NCI-H460 (cell line): ENCODE measurements at places on chromosomes 13 and 19. TPM values are rescaled to one million over a fixed set of nuclear protein-coding genes. Genes with fewer than 3 reads are reported as not detected.
A peak's percentile ranks its signal among the peaks of the same experiment; 100 is the strongest.

DNA sequence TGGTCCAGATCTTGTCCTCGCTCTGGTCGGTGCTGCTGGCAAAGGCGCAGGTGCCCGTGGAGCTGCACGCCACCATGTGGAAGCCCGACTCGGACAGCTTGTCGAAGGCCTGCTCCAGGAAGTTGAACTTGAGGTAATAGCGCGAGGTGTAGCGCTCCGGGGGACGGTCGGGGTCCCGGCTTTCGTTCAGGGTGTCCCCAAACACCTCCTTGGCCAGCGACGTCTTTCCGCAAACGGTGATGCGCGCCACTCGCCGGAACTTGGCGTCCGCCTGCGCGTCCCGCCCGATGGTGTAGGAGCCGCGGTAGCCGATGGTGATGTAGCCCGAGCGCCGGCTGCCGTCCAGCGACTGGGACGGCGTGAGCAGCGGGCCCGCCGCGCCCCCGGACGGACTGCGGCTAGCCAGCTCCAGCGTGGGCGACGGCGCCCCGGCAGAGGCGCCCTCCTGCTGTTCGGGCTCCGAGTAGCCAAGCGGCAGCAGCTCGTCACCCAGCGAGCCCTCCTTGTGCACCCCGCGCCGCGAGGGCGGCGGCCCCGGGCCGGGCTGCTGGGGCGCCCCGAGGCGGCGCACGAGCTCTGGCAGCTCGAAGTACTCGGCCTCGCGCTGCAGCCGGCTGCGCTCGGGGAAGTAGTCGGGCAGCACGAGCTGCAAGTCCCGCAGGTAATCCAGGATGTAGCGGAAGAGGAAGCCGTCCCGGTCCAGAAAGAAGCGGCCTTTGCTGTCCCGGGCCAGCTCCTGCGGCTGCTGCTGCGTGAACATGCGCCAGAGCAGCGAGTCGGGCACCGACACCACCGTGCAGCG lies 801 bp downstream of the KCTD12 start:
- DNase-seq, result peak; percentile 31

Gene ZNF83
- total RNA-seq, result 30.9 and 34.6 TPM in 2 replicates

Gene NBEA
- 4.2 and 5.0 TPM in 2 replicates for total RNA-seq

- no peak for DNase-seq
Measured at GRCh38 chr13:50740052-50740741, 103.3 kb downstream of the DLEU7 start.

DNA sequence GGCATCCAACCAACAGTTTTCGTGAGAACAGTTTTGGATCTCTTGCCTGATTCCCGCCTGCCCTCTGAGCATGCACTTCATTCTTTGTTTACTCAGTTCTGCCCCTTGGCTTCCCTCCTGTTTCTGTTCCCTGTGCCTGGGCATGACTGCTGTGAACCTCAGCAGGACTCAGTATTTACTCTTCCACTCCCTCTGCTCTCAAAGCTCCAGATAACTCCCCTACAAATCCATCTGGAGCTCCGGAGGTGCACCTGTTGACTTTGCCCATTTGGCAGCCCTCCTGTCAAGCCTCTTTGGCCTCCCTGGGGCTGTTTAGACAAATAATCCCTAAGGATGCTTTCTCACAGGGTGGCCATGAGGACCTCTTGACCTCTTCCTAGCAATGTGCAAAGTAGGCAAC lies 34.2 kb upstream of the ARGLU1 start:
- no peak for DNase-seq

GRCh38 chr13:52405767-52406494 lies at the start of gene THSD1:
TSS of gene THSD1 (minus strand) at chr13:52406172. CDS start at chr13:52402600, 3,572 bp downstream.
- DNase-seq, result no peak

Gene CADM4
- total RNA-seq, result 3.1 and 5.9 TPM in 2 replicates

Gene WDR88
- 0.20 TPM in 1 of 2 replicates, not detected in the other for total RNA-seq

DNA sequence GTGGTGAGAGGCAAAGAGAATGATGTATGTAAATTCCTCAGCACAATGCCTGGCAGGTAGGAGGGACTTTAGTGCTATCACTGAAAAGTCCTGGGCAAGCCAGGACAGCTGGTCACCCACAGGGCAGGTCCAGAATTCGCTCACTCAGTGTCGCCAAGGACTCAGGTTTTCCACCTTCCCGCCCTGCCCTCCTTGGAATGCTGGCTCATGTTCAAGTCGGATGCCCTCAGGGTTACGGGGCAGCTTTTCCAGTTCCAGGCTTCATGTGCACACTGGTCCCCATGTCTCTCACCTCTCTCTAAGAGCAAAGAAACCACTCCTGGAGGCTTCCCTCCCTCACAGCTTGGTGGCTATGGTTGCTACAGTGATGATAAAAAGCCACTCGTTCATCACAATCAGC lies 24.8 kb upstream of the NAXD start:
- DNase-seq, result no peak

DNA sequence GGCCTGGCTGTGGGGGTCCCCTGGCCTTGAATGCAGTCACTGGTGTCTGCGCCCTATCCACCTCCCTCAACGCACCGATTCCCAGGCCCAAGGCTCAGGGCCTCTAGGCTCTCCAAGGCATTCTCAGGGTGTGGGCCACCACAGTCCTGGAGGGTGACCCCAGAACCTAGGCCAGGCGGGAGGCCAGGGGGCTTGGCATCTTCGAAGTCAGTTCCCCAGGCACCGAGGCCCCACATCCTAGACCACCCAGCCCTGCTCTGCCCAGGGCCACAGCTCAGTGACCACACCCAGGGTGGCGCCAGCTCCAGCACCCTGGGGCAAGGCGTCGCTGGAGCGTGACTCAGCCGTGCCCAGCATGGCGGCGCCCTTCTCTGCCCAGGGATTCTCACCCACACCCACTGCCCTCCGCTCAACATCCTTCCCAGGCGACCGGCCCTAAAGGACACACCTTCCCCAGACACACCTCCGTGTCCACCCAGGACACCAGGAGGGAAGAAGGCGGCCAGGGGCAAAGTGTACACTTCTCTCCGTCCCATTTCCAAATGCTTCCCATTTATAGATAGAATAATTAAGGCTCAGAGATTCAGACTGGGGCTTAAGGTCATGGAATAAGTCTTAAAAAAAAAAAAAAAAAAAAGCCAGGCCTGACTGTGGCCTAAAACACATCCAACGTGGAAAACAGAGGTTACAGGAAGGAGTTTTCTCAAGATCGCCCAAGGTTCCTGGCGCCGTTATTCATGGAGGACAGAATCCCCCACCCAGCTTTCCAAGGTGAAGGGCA lies 36.4 kb upstream of the NANOS3 start:
- DNase-seq, result peak; percentile 77

- no peak for DNase-seq
Measured at GRCh38 chr19:39070888-39071287, 13.3 kb upstream of the ACP7 start.

DNA sequence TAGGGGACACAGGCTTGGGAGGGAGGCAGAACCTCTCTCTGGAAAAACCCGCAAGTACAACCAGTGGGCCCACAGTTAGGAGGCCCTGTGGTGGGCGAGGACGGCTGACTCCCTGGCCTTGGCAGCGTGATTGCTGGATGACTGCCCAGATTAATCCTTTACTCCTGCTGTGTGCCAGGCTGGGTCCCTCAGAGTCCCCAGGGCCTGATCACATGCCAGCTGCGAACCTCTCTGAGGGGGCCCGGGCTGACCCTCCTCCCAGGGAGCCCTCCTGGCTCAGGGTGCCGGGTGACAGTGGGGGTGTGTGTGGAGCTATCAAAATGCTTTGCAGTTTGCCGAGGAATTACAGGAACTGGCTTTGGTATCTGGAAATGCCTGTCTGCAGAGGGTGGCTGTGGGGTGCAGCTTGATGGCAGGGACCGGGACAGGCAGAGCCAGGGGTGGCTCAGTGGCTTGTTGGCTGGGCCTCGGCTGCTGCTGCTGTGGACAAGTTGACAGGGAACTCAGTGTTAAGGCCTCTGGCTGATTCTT lies 48.9 kb downstream of the DNM2 start:
- DNase-seq, result no peak

- no peak for DNase-seq
Measured at GRCh38 chr13:48446464-48446863, 33.6 kb upstream of the LPAR6 start.

GRCh38 chr19:8477889-8478288 lies 24.6 kb downstream of the PRAM1 start:
- no peak for DNase-seq

Gene PIAS4
- 14.2 and 29.8 TPM in 2 replicates for total RNA-seq
